Breast epithelium (tissue), 4 donors: ENCODE measurements at places on chromosomes 7 and 10.
A peak's percentile ranks its signal among the peaks of the same experiment; 100 is the strongest.

- no peak for DNase-seq
These were observed 109.6 kb downstream of the WNT2 start for GRCh38 chr7:117212969-117213877.

GRCh38 chr7:131455001-131455400, 101.4 kb downstream of the PODXL start:
- DNase-seq = no peak

- no peak for DNase-seq
These were observed 30.0 kb upstream of the SLF2 start for GRCh38 chr10:100882671-100883311.

DNA sequence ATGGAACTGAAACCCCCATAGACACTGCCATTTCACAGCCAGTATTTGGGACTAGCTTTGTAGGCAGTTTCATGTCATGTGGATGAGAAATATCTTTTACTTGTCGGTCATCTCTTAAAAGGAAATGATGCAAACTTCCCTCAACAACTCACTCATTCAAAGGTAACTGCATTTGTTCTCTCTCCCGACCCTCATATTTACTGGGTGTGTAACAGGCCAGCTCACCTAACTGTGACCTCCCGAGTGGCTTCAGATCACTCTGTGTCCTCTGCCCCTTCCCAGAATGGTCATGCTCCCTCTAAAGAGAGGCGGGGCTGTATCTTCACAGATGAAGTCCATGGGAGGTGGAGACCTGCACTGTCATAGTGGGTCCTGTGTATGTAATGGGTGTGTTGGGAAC, 14.7 kb downstream of the LRRC18 start:
- DNase-seq = no peak

GRCh38 chr10:43257347-43258210, 9.3 kb downstream of the RASGEF1A start:
- DNase-seq = no peak

DNA sequence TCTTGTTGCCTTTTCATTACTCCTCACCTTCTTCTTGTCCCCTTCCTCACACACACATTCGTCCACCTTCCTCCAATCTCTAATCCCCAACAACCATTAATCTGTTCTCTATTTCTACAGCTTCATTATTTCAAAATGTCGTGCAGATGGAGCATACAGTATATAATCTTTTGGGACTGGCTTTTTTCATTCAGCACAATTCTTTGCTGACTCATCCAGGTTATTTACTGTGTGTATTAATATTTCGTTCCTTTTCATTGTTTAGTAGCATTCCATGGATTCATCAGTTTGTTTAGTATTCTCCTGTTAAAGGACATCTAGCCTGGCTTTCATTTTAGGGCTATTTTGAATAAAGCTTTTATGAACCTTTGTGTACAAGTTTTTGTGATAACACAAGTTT, 159.3 kb downstream of the PTPN20 start:
- no peak for DNase-seq

DNA sequence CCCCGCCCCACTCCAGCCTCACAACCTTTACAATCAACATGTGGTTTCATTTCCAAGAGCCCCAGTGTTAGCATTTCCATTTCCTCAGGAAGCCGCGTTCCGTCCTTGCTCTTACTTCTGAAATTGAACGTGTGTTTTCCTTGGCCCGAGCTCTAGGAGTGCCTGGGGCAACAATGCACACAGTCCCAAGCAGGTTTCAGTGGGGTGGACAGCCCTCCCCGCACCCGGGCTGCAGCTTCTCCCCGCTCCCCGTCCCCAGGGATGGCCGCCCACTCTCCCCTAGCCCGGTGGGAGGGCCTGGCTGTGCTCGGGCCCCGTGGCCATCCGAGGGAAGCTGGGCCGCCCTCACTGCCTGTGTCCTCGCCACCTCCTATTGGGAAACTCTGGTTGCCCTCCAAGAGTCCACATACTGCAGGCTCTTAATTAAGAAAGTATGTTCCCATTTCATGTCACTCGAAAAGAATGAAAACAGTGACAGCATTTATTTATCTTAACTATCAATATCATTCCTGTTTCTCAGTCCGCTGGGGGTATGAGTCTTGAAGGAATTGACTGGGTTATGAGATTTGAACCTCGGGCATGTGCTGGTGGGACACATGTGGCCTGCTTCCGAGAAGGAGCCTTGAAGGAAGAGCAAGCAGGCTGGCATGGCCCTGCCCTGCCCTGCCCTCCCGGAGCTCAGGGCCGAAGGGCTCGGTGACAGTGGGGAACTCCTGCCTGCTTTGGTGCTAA, 163.8 kb downstream of the GRK5 start:
- DNase-seq = peak; percentile 66

DNA sequence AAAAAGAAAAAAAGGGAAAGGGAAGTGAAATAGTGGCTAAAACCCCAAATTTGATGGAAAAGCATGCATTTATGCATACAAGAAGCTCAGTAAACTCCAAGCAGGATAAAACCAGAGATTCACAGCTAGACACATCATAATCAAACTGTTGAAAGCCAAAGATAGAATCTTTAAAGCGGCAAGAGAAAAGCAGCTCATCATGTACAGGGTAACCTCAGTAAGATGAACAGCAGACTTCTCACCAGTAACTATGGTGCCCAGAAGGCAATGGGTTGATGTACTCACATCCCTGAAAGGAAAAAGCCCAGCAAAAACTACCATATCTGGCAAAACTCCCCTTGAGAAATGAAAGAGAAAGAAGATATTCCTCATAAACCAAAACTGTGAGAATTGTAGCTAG, 60.4 kb downstream of the TPST1 start:
- no peak for DNase-seq

GRCh38 chr10:132627666-132628531, 90.3 kb downstream of the INPP5A start:
- no peak for DNase-seq

- no peak for DNase-seq
These were observed 11.7 kb downstream of the C1QL3 start for GRCh38 chr10:16509996-16510395.

GRCh38 chr10:980468-981093, 7.7 kb upstream of the GTPBP4 start:
- no peak for DNase-seq

DNA sequence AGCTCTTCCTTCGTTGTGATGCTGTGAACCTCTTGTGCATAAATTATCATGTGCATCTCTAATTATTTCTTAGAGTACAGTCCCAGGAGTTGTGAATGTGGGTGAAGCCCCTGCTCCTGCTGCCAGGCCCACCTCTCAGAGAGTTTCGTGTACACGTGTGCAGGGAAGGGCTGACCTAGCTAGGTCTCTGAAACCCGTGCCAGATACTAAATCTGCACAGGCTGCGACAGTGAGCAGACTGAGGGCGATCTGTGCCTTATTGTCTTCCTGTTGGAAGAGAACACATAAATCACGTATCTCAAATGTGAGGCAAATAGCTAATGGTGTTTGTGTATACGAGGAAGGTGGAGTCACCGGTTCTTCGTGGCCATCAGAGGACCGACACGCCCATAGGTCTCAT, 71.8 kb upstream of the DNAJB6 start:
- DNase-seq = no peak

DNA sequence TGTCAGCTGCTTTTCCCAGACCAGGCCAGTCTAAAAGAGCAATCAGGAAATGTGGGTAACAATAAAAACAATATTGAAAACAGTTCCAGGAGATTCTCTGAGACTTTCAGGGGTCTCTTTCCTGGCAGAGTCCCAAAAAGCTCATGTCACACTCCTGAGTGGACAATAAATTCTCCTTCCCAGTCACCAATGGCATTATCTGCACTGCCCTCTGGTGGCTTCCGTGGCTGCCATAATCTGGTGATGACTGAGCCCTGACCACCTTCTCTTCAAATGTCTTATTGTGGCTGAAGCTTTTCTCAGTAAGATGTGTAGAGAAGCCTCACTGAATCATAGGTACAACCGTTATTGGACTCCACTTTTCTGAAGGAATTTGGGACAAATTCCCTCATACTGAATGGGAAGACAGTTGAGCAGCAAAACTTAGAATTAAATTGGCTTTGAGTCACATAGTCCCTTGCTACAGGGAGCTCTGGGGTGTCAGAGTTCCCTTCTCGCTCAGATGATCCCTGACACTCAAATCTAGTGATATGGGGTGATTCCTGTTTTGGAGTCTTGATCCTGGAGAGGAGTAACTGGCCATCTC, 24.4 kb upstream of the ASAH2 start:
- no peak for DNase-seq

GRCh38 chr7:20906801-20907453, 120.2 kb upstream of the SP8 start:
- no peak for DNase-seq

GRCh38 chr10:1195828-1196227, 139.6 kb downstream of the WDR37 start:
- no peak for DNase-seq

DNA sequence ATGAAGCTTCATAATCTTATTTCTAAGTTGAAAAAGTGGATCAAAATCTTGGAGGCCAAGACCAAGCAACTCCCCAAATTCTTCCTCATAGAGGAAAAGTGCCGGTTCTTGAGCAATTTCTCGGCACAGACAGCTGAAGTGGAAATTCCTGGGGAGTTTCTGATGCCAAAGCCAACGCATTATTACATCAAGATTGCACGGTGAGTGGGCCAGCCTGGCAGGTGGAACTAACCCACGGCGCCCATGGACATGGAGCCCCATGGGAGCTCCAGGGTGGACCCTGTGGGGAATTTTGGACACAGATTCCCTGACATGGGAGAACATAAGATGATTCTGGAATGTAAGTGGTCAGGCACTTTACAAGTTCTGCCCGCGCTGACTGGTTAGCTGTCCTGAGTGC, 125.9 kb downstream of the TRRAP start:
- no peak for DNase-seq

DNA sequence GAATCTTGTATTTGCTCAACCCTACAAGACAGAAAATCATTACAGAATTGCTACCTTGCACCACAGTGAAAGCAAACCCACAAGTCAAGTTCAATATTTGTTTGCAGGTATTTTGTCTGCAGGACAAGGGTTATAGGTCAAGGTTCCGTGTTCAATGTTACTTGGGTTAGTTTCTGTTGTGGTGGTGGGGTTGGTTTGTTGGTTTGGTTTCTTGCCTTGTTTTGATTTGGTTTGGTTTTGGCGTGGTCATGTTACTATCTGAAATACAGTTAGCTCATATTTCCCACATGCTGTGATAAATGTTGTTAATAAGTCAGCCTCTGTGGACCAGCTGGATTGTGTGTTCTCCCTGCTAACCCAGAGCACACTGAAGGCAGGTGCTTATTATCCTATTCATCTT, 75.6 kb upstream of the INSIG1 start:
- no peak for DNase-seq

DNA sequence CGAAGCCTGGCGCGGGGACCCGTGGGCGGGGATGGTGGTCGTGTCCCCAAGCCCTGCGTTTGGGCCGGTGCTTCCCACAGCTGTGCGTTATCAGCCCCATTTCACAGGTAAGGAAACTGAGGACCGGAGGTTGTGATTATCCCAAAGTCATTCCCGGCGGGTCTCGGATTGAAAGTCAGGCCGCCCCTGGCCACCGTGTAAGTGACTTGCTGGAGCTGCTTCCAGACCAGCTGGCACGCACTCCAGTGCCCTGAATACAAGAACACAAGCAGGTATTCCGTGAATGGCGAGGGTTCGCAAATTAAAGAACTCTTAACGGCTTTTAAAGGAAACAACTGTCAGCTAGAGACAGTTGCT, 675 bp upstream of the ATE1 start:
- DNase-seq = no peak

GRCh38 chr7:83178796-83179195, 16.1 kb upstream of the PCLO start:
- DNase-seq = no peak

- no peak for DNase-seq
These were observed 51.5 kb downstream of the STK17A start for GRCh38 chr7:43634384-43634783.

- no peak for DNase-seq
These were observed 588 bp downstream of the GET4 start for GRCh38 chr7:876972-877311.

DNA sequence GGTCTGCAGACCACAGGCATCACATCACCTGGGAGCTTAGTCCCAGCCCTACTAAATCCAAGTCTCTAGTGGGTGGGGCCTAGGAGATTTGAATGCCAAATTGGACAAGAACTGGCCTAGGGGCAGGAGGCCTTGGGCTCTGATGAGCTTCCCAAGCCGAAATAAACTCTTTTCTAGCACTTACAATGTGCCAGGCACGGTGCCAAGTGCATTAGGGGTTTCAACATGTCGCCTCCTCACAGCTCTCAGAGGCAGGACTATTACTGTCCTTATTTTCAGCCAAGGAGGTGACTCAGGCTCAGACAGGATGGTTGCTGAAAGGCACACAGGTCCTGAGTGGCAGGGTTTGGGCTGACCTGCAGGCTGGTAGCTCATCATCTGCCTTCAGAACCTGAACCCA, 9.2 kb upstream of the CPA1 start:
- DNase-seq = no peak

DNA sequence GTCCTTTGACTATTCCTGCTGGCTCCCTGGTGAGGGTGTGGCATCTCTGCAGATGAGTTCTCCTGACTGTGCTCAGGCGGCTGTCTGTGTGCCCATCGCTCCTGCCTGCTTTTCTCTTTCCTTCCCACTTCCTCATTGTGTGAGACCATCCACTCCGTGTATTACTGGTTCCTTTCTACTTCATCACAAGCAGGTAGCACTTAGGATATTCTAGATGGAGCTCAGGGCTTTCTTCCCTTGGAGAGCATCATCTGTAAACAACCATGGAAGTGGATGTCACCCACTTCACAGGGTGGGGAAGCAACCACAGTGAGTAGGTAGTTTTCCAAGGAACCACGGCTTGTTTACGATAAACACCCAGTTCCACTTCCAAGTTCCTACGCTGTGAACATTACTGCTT, 15.7 kb downstream of the DNAJB6 start:
- DNase-seq = no peak

DNA sequence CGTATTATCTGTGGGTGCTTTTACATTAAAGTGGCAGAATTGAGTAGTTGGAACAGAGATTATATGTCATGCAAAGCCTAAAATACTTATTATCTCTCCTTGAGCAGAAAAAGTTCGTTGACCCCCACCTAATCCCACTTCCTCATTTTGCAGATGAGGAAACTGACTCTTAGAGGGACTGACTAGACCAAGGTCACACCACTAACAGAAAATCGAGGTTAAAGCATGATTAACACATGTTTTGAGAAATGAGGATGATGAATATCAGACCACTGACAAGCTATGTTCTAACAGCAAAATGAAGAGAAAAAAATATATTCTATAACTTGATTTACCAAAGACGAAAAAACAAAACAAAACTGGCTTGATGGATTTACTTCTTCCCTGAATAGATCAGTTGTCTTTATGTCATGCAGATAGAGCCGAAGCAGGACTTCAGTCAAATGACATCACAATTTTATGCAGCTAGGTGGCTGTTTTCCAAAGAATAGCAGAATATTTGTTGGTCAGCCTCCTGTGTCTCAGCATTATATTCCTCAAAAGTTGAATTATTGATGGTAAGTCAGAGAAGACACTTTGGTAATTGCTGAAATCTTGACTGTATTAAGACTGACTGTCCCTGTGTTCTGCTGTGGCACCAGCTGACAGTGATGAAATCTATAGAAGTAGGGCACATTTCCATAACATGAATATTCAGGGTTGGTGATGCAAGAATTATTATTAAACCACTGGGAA, 24.2 kb upstream of the SMIM30 start:
- DNase-seq = no peak
